ENCODE measurements at places on chromosomes 3 and 15.

- DNase-seq, result no peak
Measured at GRCh38 chr3:155034786-155035185, 45.3 kb upstream of the MME start.

- DNase-seq, result no peak
Measured at GRCh38 chr15:65221697-65222096, 10.4 kb upstream of the CILP start.

DNA sequence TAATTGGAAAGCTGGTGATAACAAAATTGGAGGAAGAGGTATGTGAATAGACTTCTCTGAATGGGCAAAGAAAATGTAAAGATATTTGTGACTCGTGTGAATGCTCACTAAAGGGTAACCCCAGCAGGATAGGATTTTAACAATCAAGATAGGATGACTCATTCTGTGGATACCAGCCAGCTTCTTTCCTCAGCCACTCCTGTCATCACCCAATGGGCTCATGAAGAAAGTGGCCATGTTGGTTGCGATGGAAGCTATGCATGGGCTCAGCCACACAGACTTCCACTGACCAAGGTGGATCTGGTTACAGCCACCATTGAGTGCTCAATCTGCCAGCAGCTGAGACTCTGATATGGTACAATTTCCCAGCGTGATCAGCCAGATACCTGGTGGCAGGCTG, 40.9 kb downstream of the STRIT1 start:
- DNase-seq, result no peak

DNA sequence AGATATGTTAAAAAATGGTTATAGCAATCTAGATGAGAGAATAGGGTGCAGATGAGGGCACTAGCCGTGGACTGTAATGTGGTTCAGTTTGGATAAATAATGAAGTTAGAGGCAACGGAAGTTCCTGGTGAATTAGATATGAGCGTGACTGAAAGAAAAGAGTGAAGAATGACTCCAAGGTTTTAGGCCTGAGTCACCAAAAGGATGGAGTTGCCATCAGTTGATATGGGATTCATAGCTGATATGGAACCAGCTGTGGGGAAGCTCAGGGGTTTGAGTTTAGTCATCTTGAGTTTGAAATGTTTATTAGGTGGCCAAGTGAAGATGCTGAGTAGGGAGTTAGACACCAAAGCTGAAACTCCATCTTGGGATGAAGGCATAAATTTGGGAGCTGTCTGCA, 66.2 kb downstream of the SSR3 start:
- DNase-seq, result no peak

GRCh38 chr15:29150515-29151483, 118.8 kb downstream of the NSMCE3 start:
- DNase-seq, result no peak

DNA sequence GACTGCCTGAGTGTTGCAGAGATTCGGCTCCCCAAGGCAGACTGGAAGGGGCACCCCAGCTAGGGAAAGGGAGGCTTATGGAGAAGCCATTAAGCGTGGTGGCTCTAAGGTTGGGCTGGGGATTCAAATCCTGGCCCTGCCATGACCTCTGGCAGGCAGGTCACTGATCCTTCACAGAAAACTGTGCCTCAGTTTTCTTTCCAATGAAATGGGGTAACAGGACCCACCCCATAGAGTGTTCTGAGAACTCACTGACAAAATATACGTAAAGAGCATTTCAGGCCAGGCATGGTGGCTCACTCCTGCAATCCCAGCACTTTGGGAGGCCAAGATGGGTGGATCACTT, 34.6 kb downstream of the DNASE1L3 start:
- no peak for DNase-seq

DNA sequence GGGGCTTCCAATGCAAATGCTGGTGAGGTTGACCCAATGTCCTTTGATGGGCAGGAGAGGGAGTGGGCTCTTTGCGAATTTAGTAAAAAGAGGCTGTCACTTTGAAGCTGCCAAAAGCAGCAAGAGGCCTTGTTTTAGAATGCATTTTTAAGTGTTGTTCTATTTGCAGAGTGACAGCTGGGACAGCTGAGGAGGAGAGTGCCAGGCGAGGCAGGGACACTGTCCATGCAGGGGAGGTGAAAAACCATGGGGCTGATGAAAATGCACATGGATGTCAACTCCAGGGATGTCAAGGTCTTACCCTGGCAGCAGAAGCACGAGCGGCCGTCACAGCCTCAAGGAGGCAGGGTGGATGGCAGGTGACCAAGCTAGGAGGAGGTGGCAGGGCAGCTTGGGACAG, 279.8 kb downstream of the ADAMTS17 start:
- no peak for DNase-seq

DNA sequence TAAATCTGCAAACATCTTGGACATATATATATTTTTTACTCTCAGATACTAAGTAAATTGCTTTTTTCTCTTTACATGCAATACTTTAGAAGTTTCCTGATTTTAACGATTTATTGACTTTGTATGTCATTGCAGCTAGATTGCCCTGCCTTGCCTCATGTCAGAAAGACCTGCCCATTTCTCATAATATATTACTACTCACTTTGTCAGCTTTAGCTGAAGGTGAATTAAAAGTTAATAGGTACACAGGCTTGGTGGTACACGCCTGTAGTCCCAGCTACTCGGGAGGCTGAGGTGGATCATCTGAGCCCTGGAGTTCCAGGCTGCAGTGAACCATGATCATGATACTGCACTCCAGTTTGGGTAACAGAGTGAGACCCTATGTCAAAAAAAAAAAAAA, 52.8 kb downstream of the PLS1 start:
- no peak for DNase-seq

DNA sequence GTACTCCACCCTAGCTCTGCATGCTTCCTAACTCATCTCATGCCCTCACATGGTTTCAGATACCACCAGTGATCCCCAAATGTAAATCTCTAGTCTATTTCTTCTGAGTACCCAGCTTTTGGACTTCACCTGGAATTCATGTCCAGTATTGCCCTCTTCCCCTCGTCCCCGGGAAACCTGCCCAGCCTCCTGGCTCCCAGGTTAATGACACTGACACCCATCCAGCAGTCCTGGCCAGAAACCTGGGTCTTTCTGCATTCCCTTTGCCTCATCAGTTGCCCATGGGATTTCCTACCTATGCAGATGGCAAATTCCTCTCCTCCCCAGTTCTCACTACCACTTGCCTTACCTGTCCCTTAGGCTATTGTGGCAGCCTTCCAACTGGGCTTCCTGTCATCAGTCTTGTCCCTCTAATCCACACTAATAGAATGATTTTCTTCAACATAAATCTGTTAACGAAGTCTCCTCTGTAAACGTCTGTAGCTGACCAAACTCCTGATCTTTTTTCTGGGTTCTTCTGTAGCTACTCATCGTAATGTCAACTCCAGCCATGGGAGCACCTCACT, 15.3 kb upstream of the MYLK start:
- no peak for DNase-seq

- DNase-seq, result no peak
Measured at GRCh38 chr3:175526609-175527280, 667.6 kb downstream of the NAALADL2 start.

DNA sequence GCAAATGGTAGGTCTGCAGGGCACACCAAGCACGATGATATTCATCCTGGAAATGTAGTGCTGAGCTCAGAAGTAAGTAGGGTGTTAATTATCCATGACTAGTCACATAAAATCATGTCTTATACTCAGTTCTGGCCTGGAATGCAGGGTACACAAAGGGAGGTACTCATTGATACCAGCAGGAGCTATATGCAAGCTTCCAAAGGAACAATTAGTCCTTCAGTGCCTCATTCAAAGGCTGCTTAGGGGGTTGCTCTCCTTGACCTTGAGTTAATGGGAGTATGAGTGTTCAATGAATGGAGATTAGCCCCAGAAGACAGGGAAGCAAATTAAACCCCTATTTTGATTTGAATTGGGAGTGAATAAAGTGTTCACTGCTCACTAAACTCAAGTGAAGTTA, 38.3 kb downstream of the CNTN6 start:
- no peak for DNase-seq

DNA sequence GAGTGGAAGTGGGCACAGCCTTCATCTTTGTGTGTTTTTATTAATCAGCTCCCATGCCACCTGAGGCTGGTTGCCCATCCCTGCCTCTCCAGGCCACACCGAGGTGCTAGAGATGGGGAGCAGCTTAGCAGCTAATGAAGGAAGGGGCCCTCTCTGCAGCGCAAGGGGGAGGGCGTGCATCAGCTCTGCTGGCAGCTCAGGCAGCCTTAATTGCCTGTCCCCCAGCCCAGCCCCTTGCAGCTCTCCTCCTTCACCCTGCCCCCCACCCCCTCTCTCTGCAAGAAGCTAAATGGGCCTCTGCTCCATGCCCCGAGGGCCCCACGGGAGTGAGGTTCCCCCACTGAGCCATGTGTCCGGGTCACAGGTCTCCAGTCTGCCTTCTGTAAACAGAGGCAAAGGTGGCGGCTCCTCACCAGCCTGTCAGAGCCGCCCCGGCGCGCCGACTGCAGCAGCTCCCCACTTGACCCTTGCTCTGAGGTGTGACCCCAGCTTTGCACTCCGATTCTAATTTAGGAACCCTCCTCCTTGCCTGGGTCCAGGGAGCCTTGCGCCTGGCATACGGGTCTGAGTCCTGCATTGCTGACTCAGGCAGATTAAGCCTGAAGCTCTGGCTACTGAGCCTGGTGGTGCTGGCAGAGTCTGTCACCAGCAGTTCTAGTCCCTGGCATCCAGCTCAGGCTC, 27.9 kb upstream of the NTRK3 start:
- DNase-seq, result no peak

GRCh38 chr3:157918402-157918801, 187.8 kb downstream of the SHOX2 start:
- DNase-seq, result no peak

DNA sequence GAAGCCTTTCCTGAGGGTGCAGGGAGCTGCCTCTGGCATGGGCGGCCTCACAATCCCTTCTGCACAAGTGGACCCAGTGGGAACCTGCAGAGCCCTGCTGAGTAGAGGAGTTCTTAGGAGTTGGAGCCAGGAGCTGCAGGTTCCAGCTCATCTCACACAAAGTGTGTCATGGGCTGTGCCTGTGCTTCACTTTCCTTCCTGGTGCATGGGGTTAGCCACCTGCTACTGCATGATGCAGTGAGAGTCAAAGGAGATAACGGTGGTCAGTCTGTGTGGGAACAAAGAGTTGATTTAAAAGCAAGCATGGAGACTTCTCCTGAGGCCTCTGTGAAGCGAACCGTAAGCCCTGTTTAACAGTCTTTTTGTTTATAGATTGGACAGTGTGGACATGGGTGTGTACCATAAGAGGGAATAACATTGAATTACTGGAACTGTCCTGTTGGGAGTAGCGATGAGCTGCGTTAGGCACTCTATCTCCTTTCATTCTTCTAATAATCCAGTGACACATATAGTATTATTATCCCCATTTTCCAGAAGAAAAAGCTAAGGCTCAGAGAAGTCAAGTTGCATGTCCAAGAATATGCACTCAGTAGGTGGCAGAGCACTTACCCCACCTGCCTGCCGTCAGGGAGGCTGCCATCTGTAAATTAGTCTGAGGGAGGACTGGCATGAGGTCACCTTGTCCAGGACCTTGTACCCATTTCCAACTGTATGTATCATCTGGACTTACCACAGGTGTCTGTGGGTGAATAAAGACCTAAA, 68.7 kb upstream of the PRR23C start:
- DNase-seq, result no peak

DNA sequence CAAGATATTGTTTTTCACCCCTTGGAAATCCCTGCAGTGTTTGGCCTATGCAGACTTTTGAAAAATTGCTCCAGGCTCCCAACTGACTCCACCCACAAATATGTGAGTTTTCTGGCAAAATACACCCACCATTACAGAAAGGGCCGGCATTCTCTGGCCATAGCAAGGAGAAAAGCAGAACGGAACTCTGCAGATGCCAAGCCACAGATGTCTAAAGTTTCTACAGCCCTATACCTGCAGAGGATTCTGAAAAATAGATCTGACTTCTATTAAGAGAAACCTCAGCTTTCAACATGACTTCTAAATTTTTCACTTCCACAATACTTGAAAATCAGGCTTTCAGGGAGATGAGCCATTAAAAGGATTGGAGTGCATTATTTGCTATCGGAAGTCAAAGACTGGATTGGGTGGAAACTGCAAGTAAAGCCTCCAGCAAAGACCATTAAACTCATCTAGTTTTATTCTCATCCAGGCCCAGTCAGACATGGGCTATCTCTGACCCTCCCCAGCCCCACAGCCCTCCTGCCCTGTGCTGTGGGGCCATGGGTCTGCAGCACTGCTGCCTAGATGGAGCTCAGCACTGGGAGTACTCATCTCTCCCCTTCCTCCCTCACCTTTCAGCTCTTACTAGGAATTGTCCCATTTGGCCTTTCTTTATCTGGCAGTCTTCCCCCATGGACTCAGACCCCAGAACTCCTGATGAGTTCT, 243.1 kb upstream of the GOLGA6L4 start:
- no peak for DNase-seq

DNA sequence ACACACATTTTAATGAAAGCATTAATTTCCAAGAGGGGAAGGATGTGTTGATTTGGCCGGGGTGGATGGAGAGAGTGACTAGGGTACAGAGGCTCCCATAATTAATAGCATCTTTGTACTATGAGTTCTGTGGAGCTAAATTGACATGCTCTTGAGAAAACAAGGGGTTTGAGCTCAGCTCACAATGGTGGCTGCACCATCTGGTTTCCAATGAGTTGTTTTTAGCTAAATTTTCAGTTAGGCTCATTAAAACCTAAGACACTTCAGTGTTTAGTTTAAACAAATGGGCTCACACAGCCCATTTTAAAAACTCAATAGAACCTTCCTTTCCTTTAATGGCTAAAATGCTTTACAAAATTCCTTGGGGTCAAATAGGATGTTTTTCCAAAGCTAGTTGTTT, 199.7 kb downstream of the TNIK start:
- DNase-seq, result no peak

DNA sequence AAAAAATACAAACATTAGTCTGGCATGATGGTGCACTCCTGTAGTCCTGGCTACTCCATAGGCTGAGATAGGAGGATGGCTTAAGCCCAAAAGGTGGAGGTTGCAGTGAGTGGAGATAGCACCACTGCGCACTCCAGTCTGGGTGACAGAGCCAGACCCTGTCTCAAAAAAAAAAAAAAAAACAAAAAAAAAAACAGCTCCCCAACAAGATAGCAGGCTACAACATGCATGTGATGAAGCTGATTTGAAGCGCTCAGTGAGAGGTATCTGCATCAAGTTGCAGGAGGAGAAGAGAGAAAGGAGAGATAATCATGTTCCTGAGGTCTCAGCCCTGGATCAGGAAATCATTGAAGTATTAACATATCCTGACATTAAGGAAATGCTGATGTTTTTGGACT, 608 bp upstream of the PPCDC start:
- no peak for DNase-seq

Measured in stimulated activated CD8-positive, alpha-beta memory T cell treated with anti-CD3 and anti-CD28 coated beads, Interleukin-12 subunit alpha, Interleukin-12 subunit beta, amount 100 ng/mL, for 4 hours (primary cell).